Activated T-cell treated with anti-CD3 and anti-CD28 coated beads for 1 hour (primary cell): ENCODE measurements at places on chromosomes 7 and 10.

- DNase-seq: no peak
Observed at GRCh38 chr10:129859536-129859935, 104.5 kb downstream of the EBF3 start.

DNA sequence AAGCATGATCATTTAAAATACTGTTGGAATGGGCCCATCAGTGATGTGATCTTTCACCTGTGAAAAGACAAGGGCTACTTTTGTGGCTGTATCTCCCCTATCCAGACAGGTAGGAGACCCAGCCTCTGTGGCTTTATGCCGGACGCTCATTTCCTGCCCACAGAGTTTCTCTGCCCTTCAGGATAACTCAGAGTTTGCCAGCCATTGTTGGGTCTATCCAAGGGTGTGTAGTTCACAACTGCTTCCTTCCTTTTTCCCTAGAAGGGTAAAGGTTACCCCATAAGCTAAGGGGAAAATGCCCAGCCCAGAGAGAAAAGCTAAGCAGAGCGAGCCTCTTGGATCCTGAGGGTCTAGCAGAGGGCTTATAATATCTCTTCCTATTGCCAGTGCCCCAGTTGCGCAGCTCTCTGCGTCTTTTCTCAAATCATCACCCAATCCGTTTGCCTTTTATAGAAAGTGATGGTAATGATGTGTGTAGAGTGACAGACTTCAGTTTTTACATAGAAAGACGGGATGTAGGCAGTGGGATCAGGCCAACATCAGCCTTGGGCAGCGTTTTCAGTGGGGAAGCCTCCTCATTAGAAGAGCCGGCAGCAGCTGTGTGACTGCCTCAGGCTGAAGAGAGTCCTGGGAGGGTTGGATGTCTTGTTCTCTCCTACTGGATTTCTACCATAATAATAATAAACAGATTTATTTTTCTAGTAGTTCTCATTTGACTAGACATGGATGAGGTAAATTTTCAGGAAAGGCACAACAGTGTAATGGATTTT lies 80.5 kb downstream of the MET start:
- DNase-seq: no peak

DNA sequence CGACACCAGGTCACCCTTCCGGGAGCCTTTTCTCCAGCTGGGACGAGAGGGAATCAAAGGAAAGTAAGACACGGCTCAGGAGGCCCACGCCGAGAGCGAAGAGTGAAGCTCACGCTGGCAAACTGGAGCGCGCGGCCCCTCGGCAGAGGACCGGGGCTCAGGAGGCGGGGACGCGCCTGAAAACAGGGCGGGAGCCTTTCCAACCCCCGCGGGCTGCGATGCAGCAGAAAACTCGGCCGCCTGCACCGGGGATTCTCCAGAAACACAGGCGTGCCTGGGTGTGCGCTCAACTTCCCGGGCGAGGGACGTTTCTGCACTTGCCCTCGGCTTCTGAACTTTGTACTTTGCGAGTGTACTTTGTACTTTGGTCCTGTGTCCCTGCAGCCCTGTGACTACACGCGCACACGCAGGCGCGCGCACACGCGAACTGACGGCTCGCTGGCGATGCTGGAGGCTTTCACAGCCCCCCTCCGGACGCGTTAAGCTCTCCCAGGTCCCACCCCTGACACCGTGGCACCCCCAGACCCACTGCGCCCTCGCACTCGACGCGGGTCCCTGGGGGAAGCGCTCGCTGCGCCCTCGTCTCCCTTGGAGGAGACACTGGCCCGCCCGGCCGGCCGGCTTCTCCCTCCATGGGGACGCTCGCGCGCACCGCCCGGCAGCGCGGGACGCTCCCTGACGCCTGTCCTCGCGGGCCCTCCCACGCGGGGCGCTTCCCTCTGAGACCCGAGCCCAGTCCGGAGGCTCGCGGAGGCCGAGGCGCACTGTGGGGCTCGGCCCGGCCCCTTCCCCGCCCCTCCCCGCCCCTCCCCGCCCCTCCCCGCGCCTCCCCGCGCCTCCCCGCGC lies 588 bp upstream of the PAOX start:
- DNase-seq: peak; percentile 45

DNA sequence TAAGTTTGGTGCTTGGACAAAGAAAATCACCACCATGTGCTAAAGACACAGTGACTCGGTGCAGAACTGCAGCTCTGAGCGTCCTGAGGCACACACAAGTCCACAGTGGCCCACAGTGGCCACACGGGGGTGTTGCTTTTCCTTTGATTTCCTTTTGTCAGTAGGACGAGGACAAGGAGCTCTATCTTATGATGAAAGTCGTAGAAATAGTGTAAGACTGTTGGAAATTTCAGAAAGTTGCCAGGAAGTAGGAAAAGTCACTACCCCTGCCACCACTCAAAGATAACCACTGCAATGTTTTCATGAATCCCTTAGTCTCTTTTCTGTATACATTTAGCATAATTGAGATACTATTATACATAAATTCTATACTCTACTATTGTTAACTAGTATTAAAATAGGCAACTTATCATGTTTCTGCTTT lies 146.0 kb downstream of the TNS3 start:
- no peak for DNase-seq

DNA sequence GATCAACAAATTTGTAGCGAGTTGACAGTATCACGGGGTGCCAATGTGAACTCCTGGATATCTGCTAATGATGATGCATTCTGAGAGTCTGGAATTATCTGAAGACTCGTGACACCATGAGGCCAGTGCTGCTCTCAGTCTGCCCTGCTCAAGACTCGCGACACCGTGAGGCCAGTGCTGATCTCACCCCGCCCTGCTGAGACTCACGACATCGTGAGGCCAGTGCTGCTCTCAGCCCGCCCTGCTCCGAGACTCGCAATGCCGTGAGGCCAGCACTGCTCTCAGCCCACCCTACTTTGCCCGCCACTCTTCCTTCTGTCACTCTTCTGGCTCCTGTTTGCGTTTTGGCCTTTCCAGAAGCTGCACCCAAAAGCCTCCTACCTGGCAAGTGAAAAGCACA lies 411.8 kb downstream of the PTPRN2 start:
- DNase-seq: no peak

- no peak for DNase-seq
Observed at GRCh38 chr7:40571796-40572195, 437.0 kb downstream of the SUGCT start.

GRCh38 chr10:86090807-86091206 lies 275.8 kb downstream of the GRID1 start:
- DNase-seq: no peak

DNA sequence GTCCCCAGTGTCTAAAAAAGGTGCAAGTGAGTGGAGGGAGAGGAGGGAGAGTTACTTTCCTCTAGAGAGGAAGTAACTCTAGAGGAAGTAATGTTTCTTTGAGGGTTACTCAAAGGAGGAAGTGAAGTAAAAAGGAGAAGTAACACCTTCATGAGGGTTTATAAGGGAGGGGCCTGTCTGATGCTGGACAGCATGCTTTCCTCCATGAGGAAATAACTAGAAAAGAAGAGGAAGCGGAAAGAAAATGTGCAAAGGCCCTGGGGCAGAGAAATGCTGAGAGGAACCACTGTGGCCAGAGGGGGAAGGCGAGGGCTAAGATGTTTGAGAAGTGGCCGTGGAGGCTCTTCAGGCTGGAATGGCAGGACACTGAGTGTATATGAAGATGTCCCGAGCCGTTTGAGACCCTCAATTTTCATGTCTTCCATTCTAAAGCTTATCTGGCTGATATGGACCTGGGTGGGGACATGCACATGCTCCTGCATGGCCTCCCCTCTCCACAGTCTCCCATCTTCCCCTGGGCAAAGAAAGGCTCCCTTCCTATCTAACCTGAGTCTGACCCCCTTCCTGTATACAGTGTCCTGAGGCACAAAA lies 3.4 kb upstream of the SLC18A2 start:
- no peak for DNase-seq

DNA sequence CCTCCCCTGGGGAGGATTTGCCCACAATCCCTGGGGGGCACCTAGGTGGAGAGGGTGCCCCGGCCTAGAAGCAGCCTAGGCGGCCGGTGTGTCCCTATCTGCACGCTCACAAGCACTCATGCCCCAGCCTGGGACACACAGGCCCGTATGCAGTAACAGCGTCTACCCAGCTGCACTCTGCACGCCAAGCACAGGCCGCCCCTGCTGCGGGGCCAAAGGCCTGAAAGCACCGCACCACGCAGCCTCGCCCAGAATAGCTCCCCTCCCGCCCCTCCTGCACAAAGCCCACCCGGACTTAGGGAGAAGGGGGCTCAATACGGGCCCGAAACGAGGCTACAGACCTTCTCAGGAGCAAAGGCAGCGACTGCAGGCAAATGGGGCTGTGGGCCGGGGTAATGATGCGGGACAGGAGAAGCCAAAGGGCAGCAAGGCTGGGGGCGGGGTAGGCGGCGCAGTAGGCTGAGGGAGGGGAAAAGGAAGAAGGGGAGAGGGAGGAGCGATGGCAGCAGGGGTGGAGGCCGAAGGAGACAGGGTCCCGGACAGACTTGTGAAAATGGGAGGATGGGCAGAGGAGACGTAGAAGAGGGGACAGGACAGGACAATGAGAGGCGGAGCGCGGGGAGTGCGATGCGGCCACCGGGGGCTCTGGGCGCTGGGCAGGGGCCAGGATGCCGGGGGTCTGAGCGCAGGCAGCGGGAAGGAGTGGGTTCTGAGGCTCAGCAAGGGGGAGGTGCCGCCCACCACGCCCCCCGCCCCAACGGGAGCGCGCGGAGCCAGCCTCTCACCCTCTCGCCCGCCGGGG lies 544 bp downstream of the GPRIN2 start:
- DNase-seq: no peak

GRCh38 chr7:101104799-101105198 lies 19.5 kb downstream of the TRIM56 start:
- no peak for DNase-seq

- DNase-seq: no peak
Observed at GRCh38 chr10:81520688-81521087, 354.3 kb upstream of the NRG3 start.

DNA sequence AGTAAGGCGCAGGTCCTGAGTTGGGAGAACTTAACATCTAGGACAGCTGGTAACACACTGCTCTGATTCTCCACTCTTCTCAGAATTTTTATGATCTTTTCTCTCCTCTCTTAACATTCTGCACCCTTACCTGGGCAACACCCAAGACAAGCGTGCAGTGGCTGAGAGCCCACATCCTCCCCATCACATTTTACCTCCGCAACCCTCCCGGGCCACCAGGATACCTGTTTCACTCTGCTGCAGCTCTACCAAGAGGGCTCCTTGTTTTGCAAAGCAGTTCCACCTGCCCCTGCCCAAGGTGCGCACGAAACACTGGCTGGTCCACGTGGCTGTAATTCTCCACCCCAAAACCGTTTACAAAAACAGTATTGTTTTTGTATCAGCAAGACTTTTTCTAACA lies 81.5 kb downstream of the ITIH5 start:
- no peak for DNase-seq

- DNase-seq: no peak
Observed at GRCh38 chr7:44922351-44922694, 37.0 kb upstream of the PURB start.

DNA sequence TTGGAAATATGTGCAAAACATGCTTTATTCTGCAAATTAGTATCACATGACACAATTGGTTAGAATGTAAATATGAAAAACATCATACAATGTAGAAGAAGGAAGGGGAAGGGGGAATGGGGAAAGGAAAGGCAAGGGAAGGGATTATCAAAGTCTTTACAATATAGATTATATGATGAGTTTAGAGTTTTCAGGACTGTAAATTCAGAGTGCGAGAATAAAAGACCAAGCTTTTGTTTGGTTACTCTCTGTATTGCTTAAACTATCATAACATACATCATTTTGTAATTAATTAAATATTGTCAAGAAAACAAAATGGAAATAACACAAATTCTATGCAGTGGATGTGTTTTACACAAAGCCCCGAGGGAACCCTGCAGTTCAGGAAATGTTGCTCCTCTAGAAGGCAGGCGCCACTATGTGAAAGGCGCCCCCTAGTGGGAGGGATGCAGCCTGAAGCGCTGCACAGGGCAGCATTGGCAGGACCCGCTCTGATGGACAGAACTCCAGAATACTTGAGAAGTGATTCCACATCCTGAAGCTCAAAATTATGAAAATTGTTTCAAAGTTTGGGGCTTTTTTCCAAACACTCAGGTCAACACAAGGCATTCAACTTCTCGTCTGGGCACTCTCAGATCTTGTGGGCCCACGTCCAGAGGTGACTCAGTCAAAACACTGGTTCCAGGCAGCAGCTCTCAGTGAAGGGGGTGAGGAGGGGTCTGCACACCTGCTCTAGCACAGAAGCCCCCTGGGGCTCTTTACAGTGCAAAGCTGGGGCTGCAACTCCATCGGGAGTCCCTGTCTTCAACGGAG lies 31.6 kb upstream of the TMEM254 start:
- peak; percentile 71 for DNase-seq

DNA sequence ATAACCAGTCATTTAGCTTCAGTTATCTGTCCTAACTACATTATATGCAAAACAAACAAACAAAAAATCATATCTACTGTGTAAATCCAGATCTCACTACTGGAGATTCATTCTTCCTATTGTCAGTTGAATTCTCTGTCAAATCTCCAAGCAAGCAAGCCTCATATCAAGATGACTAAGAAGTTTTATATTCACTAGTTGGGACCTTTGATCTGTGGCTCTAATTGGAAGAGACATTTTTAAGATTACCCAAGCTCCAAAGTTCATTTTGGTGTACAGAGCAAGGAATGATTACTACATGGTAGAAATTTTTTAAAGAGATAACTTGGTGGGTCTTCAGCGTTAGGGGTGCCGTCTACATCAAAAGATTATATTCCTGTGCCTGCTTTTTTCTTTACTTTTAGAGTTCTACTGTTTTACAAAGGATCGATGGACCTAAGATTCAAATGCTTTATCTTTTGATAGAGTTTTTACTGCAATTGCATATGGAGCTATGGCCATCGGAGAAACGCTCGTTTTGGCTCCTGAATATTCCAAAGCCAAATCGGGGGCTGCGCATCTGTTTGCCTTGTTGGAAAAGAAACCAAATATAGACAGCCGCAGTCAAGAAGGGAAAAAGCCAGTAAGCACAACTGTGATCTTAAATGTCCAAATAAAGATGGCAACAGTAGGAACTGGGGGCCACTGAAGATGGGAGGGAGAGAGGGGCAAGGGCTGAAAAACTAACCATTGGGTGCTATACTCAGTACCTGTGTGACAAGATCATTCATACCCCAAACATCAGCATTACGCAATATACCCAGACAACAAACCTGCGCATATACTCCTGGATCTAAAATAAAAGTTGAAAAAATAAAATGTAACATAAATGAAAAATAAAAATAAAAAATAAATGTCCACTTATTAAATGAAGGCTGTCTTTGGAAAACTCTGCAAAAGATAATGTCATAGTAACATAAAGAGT lies 47.9 kb downstream of the SP8 start:
- DNase-seq: no peak

GRCh38 chr7:85520175-85520574 lies 333.3 kb upstream of the SEMA3D start:
- DNase-seq: no peak

- DNase-seq: no peak
Observed at GRCh38 chr7:104862719-104863118, 151.3 kb upstream of the KMT2E start.

- DNase-seq: no peak
Observed at GRCh38 chr7:116261904-116262303, 51.6 kb downstream of the TES start.

GRCh38 chr7:51455948-51456347 lies 139.3 kb upstream of the COBL start:
- no peak for DNase-seq
